ENCODE measurements at places on chromosomes 7 and 10. TPM values are rescaled to one million over a fixed set of nuclear protein-coding genes. Genes with fewer than 3 reads are reported as not detected.

The GIGYF1 gene
- 33.1 TPM for total RNA-seq

The SFRP5 gene
- 41.3 TPM for total RNA-seq

The VIPR2 gene
- 16.6 TPM for total RNA-seq

The C1QL3 gene
- not detected for total RNA-seq

GRCh38 chr10:115049960-115050359, 43.2 kb upstream of the ATRNL1 start:
- DNase-seq, result no peak

- DNase-seq, result no peak
Observed at GRCh38 chr10:22753786-22754185, 39.4 kb upstream of the PIP4K2A start.

DNA sequence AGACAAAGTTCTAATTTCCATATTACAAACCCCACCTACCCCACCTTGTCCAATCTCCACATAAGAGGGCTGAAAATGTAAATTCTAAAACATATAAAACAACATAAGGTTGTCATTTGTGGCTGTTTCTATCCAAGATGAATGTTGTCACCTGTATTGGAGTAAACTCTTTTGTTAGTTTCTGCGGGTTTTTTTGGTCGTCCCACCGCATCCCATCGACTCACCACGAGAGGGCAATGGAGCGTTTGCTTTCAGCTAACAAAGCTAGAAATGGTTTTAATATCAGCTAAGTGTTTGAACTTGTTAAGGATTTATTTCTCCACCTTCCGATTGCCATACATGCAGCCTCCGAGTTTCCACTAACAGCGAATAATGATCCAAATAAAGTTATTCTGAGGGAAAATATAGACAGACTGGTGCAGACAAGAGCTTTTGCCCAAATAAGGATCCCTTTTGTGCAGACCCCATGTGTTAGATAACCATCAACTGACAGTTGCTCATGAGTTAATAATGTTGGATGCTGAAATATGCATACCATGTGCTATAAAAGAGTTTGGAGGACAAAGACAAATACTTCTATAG, 137.2 kb downstream of the ARID5B start:
- no peak for DNase-seq

- DNase-seq, result no peak
Observed at GRCh38 chr10:126429275-126429674, 41.0 kb upstream of the ADAM12 start.

DNA sequence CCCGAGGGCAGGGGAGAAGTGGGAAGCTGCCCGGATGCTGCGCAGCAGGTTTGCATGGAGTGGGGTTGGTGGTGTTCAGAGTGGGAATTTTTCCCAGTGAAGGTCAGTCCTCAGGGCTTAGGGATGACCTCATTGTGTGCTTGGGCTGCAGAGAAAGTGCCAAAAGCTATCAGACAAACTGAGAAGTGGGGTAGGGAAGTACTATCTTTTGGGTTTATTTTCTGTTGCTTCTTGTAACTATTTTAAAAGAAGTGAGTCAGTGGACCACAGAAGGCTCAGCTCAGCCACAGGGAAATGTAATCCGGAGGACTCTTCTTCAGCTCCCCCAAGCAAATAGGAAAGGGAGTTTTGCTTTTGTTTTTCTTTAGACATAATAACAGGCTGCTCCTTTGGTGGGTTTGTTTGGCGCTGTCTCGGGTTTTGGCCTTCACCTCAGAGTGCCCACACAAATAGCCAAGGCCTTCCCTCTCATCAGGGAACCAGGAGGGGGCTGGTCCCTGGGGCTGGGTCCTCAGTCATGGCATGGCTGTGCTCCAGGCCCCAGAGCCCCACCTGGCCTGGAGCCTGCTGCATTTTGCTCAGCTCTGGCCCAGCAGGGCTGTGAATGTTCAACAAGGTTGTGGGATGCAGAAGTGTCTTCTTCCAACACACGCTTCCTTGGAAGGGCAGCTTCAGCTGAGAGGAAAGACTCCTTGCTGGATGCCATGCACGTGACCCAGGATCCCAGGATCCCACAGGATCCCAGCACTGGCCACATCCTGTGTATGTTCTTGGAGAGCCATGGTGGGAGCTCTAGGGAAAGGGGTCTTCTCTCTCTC, 5.4 kb upstream of the FAM170B start:
- no peak for DNase-seq

GRCh38 chr10:31581741-31582323, 262.8 kb downstream of the ZEB1 start:
- DNase-seq, result no peak

GRCh38 chr10:47310090-47310505, 10.1 kb downstream of the GDF10 start:
- no peak for DNase-seq

DNA sequence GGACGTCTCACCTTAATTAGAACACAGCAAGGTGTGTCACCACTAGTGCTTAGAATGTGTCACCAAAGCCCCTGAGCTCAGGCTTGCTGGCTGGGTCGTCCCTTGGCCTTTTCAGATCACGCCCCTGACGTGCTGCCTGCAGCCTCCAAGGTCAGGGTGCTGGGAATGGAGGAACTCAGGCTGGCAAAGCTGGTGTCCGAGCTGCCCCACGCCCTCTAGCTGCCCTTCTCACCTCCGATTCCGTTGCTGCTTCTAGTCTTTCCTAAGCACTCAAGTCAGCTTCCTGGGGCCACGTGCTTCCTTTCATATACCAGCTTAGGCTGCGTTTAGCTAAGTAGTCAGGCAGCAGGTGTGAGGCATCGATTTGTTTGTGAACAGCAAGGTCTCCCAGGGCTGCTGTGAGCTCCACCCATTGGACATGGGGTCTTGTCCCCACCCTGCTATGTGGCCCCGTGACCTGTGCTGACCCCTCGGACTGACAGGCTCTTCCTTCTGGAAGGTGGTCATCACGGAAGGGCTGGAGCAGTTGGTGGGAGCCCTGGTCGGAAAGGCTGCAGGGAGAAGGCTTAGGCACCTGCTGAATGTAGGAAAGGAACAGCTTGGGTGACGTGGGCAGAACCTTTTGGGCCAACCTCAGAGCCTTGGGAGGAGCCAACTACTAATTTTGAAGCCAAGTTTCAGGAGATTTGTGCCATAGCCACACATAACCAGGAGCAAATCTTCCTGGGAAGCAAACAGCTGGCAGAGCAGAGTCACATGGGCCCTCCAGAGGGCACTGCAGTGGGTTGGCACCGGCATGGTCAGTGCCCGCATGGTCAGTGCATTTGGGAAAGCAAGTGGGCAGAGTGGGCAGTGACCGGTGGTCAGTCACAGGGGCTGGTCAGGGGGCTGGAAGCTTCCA, 28.8 kb downstream of the VIPR2 start:
- DNase-seq, result no peak

DNA sequence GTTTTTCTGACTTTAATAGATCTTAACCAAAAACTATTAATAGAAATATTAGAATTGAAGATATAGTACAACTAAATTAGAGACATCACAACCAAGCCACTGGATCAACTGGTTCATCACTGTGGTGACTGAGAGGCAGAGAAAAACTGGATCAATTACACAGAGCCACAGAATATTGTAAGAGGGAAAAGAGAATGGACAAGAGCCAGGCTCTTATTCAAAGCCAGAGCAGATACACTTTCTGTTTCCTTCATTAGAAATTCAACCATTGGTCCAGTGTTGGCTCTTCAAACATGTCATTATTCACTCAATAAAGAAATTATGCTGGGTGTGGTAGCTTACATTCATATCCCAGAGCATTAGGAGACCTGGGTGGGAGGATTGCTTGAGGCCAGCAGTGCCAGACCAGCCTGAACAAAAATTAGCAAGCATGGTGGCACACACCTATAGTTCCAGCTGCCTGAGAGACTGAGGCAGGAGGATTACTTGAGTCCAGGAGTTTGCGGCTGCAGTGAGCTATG, 295.1 kb downstream of the NEBL start:
- DNase-seq, result no peak

GRCh38 chr10:106734220-106734619, 430.3 kb downstream of the SORCS1 start:
- DNase-seq, result no peak

DNA sequence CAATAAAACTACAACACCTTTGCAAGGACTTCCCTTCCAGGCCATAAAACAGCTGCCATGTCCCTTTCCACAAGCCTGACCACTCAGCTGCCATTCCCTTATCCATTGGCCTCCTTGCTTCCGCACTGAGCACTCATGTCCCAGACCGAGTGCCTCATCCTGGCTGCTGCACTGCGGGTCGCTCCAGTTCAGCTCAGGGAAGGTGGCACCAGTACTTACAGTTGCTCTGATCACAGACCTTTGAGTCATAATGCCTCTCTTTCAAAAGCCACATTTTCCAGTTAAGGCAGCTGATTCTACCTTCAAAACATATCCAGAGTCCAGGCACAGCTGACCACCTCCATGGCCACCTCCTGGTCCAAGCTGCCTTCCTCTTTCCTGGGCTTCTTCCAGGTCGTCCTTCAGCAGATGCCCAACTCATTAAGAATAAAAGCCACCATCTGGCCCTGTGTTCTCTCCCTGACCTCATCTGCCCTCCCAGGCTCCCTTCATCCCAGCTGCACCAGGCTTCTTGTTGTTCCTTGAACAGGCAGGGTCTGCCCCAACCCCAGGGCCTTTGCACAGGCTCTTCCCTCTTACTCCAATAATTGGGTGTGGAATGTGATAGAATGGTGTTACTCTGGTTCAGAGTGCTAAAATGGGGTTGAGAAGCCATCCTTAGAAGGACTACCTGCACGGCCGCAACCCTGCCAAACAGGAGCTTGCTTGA, 64.5 kb downstream of the RAMP3 start:
- DNase-seq, result no peak

DNA sequence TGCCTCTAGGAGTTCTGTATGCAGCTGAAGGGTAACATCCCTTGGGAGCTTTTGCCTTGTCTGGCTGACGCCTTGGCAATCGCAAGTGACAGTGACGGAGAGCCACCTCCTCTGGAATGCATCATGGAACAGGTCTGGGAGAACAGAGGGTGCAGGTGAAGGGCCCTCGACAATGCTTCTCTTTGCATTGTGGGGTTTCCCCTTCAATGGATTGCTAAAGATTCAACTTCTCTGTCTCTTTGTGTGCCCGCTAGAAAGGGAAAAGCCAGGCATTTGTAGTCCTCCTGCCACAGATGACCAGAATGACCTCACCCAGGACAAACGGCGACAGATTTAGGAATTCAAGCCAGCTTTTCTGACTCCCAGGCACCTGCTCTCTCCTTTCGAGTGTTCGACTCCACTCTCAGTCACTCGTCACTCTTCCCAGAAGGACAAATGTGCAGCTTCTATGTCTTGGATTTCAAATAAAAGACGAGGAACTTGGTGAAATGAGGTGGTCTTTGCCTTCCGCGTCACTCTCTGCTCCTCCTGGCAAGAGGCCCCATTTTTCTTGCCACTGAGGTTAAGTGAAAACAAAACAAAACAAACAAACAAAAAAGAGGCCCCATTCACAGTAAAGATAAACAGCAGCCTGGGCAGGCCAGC, 26.1 kb downstream of the IL2RA start:
- peak; percentile 75 for DNase-seq

GRCh38 chr7:370775-371118, 80.8 kb downstream of the FOXL3 start:
- DNase-seq, result no peak

All from esophagus muscularis mucosa (tissue), 4 donors.